Stimulated activated CD8-positive, alpha-beta memory T cell treated with anti-CD3 and anti-CD28 coated beads, Interleukin-7, amount 100 ng/mL, for 1 hour (primary cell): ENCODE measurements at places on chromosomes 13 and 19.
A peak's percentile ranks its signal among the peaks of the same experiment; 100 is the strongest.

GRCh38 chr19:40721140-40721486 lies 4.2 kb downstream of the ITPKC start:
- DNase-seq, result no peak

DNA sequence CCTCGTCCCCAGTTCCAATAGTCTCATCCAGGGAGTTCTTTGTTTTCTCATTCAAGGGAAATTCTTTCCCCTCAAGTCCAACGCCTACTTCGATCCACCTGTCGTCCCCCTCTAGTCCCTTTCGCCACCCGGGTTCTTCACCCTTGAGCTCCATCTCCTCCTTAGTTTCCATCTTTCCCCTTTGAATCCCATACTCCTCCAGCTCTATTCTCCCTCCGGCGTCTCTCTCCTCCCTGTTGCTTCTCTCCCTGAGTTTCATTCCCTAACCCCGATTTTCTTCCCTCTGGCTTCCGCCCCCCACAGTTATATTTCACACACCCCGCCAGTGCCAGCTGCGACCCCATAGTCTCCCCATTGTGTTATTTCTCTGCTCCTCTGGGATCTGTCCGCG lies 628 bp upstream of the SLC17A7 start:
- no peak for DNase-seq

- DNase-seq, result no peak
Observed at GRCh38 chr13:46278474-46278873, 66.7 kb downstream of the LRRC63 start.

- DNase-seq, result peak; percentile 32
Observed at GRCh38 chr19:2478756-2479555, 3.0 kb downstream of the GADD45B start.

- peak; percentile 70 for DNase-seq
Observed at GRCh38 chr19:40614622-40615411, 13.6 kb downstream of the LTBP4 start.

- no peak for DNase-seq
Observed at GRCh38 chr13:25844559-25845434, 207.0 kb downstream of the SHISA2 start.

DNA sequence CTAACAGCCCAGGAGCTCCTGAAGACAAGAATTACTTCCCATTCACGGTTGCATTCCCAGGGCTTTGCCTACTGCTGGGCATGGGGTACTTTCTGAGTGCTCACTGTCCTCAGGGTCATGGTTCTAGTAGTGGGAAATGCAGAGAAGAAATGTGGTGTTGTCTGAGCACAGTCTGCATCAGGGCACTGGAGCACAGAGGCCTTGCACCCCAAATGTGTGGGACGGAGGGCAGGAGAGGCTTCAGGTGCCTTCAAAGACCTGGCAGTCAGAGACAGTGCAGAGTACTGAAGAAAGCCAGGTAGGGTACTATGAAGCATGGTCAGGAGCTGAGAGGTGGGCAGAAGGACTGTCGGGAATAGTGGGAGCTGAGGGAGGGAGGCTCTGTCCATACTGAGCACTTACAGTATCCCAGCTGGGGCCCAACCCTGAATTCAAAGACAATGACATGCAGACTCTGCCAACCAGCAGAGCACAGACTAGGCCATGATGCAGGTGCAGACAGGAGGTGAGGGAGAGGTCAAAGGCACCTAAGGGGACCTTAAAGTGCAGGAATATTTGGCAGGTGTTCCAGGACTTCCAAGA lies 144.4 kb downstream of the USP12 start:
- no peak for DNase-seq

DNA sequence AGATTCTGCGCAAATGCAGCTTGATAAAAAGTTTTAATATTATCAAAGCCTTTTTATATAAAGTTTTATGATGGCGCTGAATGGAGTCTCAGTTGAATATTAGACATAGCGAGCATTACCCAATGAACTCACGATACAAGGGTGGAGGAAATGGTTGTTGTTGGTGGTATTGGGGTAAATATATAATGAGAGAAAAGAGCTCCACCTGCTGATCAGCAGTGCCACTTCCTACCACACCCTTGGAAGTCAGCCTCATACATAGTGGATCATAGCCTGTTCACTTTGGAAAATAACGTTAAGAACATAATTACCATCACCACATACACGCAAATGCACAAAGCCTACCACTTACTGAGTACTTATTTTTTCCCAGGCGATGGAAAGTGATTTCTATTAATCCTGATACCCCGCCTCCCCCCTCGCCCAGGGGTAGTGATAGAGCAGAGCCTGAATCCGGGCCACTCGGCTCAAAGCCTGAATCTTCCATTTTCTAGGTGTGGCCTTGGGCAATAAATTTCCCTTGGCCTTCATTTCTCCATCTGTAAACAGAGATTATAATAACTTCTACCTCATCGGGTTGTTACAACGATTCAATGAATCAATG lies 358.3 kb downstream of the KLF5 start:
- DNase-seq, result no peak

- no peak for DNase-seq
Observed at GRCh38 chr19:34319785-34320184, 45.2 kb upstream of the GPI start.

DNA sequence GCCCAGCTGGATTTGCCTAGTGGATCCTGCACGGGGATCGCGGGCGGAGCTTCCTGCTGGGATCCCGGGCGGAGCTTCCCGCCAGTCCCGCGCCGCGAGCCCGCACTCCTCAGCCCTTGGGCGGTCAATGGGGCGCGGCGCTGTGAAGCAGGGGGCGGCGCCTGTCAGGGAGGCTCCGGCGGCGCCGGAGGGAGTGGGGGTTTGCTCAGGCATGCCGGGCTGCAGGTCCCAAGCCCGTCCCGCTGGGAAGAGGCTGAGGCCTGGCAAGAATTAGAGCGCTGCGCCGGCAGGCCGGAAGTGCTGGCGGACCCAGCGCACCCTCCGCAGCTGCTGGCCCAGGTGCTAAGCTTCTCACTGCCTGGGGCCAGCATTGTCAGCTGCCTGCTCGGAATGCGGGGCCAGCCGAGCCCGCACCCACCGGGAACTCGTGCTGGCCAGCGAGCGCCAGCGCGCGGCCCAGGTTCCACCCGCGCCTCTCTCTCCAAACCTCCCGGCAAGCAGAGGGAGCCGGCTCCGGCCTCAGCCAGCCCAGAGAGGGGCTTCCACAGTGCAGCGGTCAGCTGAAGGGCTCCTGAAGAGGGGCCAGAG lies 119.6 kb downstream of the PRR20E start:
- DNase-seq, result no peak

- DNase-seq, result no peak
Observed at GRCh38 chr13:55566334-55566733, 1574.4 kb upstream of the PRR20A start.

DNA sequence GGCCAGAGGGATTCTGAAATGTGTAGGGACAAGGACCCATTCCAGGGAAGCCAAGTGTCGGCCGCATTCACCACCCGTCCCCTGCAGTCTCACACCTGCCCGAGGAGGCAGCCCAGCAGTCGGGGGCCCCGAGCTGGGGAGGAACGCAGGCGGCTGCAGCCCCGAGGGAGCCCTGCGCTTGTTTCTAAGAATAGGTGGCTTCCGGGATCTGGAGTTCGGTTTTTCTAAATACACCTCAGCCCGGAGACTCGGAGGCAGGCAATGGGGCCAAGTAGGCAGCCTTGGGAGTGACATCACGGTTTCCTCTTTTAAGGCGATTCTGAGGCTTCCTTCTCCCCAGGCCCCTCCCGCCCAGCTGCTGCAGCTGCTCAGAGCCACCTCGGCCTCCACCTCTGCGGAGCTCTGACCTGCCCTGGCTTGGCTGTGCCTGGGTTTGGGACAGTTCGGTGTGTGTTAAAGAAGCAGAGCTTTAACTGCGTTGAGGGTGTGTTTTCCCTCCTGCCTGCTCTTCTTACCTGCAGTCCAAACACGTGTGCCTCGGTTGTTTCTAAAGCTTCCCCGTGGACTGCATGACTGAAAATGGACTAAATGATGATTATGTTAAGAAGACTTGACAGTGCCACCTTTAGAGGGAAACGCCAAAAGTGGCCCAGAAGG lies 80.5 kb downstream of the COL4A2 start:
- no peak for DNase-seq

- DNase-seq, result no peak
Observed at GRCh38 chr13:73932091-73932490, 202.1 kb downstream of the KLF12 start.
